ENCODE measurements at places on chromosomes 5 and 9.

- no peak for DNase-seq
Observed at GRCh38 chr9:135214054-135214640, 126.7 kb downstream of the OLFM1 start.

DNA sequence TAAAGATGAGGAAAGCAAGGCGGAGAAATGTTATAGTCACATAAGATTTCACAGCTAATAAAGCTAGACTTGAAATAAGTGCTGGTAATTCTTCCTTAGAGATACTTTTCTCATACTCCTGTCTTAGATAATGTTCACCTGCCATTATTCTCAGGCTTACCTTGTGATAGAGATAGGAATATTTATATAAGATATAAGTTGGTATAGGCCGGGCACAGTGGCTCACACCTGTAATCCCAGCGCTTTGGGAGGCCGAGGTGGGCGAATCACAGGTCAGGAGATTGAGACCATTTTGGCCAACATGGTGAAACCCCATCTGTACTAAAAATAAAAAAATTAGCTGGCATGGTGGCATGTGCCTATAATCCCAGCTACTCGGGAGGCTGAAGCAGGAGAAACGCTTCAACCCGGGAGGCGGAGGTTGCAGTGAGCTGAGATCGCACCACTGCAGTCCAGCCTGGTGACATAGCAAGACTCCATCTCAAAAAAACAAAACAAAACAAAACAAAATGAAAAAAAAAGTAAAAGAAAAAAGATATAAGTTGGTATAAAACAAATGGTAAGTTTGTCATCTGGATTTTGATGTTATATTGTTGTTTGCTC, 1918.4 kb downstream of the MAT2B start:
- no peak for DNase-seq

- no peak for DNase-seq
Observed at GRCh38 chr5:157354800-157355199, 88.9 kb downstream of the CYFIP2 start.

DNA sequence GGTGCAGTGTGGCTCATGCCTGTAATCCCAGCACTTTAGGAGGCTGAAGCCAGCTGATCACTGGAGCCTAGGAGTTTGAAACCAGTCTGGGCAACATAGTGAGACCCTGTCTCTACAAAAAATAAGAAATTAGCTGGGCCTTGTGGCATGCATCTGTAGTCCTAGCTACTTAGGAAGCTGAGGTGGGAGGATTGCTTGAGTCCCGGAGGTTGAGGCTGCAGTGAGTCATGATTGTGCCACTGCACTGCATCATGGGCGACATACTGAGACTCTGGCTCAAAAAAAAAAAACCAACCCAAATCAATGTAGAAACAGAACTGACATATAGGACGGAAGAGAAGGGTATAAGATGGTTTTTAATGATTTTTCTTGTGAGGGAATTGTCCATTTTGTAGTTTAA, 27.7 kb downstream of the G3BP1 start:
- DNase-seq = no peak
